ENCODE measurements at places on chromosomes 12 and 14. TPM values are rescaled to one million over a fixed set of nuclear protein-coding genes. Genes with fewer than 3 reads are reported as not detected.

Gene TBC1D30
- 0.17 TPM for total RNA-seq

Gene RNU6-8
- not detected for total RNA-seq

- DNase-seq: no peak
These were observed 199.0 kb upstream of the ATP2B1 start for GRCh38 chr12:89907659-89908058.

GRCh38 chr14:67265131-67265530, 23.9 kb downstream of the PALS1 start:
- DNase-seq: no peak

Gene DPPA3
- total RNA-seq: not detected

Gene SDSL
- total RNA-seq: not detected

Gene GDF3
- not detected for total RNA-seq

GRCh38 chr12:14611640-14612203, 44.0 kb upstream of the PLBD1 start:
- DNase-seq: no peak

Gene DTX1
- 10.7 TPM for total RNA-seq

Gene RNF212B
- not detected for total RNA-seq

DNA sequence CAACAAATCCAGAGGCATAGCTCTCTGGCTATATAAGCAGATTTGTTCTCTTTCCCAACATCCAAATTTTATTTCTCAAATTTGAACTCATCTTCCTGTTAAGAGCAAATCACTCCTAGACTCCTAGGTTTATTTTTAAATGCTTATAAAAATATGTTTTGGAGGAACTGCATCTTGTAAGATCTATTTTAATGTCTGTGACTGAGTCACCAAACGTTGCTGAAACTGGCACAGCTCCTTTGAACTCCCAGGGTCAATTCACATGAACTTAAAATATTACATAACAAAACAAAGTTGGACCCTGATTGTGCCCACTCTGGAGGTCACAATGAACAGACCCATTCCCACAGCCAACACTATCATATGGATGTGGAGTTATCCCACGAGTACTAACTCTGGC, 23.9 kb downstream of the ANAPC7 start:
- DNase-seq: no peak

DNA sequence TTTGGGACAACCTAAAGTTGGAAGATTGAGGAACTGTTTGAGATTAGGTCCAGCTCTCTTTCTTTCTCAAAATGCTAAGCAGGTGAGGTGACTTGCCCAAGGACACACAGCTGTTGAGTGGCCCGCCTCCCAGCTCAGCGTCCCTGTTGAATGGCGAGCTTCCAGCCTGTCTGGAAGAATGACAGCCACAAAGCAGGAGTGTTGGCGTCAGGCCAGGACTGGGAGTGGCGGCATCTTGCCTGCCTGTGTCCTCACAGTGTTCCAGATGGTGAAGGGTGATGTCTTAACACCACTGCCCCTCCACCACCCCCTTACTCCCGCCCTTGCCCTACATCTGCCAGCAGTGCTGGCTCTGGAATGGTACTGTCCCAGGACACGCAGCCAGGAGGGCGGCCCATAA, 4.4 kb upstream of the CEBPE start:
- no peak for DNase-seq
